ENCODE measurements at places on chromosomes 3 and 15. TPM values are rescaled to one million over a fixed set of nuclear protein-coding genes. Genes with fewer than 3 reads are reported as not detected.
A peak's percentile ranks its signal among the peaks of the same experiment; 100 is the strongest.

DNA sequence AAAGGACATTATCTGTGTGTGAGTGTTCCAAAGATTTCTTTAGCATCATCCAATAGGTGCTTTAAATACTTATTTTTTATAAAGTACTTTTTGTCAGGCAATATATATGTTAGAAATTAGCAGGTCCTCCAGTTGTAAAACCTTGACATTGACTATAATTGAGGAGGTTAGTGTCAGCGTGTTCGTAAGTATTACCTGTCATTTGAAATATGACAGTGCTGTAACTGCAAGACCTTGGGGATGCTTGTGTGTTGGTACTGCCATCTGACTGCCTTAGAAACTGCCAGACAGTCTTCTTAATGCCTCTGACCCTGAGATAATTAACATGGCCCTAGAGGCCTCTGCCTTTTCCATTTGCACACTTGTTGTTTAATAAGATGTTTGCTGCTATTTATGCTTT is 170.7 kb downstream of the NAALADL2 start:
- no peak for DNase-seq

DNA sequence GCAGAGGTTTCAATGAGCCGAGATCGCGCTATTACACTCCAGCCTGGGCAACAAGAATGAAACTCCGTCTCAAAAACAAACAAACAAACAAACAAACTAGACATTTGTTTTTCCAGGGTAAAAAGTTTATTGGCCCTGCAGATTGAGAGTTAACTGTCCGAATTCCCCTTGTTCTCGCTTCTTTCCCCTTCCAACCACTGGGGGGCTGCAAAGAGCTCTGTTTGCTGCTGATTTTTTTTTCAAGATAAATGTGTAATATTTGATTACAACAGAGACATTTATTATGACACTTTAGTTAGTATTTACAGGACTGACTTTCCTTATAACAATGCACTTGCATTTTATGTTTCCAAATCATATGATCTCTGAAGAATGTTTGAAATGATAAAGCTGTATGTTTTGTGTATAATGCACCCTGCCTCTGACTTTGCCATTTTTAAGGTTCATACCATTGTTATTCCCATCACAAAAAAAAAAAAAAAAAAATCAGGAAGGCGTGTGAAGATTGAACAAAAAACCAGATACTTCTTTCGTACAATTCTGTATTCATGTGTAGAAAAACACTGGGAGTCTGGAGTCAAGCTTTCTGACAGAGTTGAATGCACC is 2.8 kb downstream of the CLSTN2 start:
- peak; percentile 62 for DNase-seq

- DNase-seq, result no peak
Measured at GRCh38 chr3:156050918-156051317, 69.5 kb upstream of the KCNAB1 start.

GRCh38 chr3:141320399-141321108 is 47.8 kb upstream of the ZBTB38 start:
- no peak for DNase-seq

UMPS gene
- 127 TPM for total RNA-seq

- DNase-seq, result peak; percentile 18
Measured at GRCh38 chr3:159882790-159883779, 105.5 kb upstream of the IL12A start.

SPATA12 gene
- not detected for total RNA-seq

DNA sequence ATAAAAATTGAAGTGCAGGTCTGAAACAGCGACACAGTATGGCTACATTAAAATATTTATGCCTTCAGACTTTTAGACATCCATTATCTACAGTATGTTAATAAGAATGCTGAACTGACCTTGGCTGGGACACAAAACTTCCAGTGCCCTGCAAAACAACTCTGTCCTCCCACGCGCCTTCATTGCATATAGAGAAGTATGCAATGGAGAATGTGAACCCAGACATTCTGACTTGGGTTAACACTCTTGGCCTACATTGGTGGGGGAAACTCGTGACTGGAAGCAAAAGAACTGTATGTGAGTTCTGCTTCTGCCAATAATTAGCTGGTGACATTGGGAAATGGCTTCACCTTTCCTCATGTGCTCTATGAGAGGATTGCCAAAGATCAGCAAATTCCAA is 110.5 kb upstream of the SLC24A5 start:
- DNase-seq, result no peak

GRCh38 chr3:141091426-141091825 is 40.3 kb downstream of the SPSB4 start:
- DNase-seq, result no peak

- peak; percentile 90 for DNase-seq
Measured at GRCh38 chr3:148991219-148992026, at the start of gene GYG1. GYG1 (plus strand) TSS chr3:148991540; CDS start chr3:148991641, 101 bp downstream.

- no peak for DNase-seq
Measured at GRCh38 chr15:58568157-58568571, 136.4 kb downstream of the LIPC start.

AGTR1 gene
- total RNA-seq, result not detected

ADGRG7 gene
- 46.5 TPM for total RNA-seq

DNA sequence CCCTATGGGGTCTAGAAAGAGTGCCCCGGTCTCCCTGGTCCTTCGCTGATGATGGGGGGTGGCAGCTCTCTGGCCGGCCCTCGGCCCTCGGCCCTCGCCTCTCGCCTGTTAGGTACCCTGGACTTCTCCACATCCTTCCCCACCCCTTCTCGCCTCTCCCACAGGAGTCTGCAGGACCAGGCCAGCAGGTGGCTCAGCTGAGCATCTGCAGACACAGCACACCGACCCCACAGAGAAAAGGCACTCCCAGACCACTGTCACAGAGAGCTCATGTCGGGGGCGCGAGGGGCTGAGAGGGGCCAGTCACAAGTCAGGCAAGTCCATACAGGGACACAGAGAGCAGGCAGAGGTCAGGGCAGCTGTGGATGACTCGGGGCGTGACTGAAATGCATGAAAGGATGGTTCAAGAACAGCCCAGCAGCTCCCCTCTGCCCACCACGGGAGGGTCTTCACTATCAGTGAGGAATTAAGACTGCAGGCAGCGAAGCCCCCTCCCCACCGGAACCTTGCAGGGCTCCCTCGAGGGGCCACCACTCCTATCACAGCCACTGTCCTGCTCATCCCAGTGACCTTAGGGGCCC is 181.7 kb upstream of the NSMCE3 start:
- peak; percentile 33 for DNase-seq
